ENCODE measurements at places on chromosomes 4 and X. TPM values are rescaled to one million over a fixed set of nuclear protein-coding genes. Genes with fewer than 3 reads are reported as not detected.

Gene ITGB1BP2
- total RNA-seq, result 2.1 TPM

Gene FHL1
- 17.1 TPM for total RNA-seq

Gene GRPR
- total RNA-seq, result not detected

- DNase-seq, result no peak
Observed at GRCh38 chrX:13304052-13304451, 15.8 kb downstream of the ATXN3L start.

GRCh38 chr4:159542296-159542695 lies 439.4 kb downstream of the RAPGEF2 start:
- no peak for DNase-seq

DNA sequence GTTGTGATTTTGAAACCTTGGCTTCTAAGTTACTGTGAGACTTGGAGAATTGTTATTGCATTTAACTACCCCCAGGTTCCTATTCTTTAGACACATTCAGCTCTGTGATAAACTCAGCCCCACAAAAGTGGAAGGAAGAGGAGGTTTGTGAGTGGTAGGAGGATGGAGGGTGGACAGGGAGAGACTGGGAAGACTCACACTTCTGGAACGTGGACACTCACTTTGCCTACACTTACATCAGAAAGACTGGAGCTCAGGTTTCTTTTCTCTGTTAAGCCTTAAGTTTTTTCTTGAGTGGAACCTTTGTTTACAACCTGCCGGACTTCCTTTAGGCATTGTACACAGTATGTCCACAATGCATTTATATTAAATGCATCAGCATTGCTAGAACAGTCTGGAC lies 99.0 kb downstream of the AREG start:
- no peak for DNase-seq

DNA sequence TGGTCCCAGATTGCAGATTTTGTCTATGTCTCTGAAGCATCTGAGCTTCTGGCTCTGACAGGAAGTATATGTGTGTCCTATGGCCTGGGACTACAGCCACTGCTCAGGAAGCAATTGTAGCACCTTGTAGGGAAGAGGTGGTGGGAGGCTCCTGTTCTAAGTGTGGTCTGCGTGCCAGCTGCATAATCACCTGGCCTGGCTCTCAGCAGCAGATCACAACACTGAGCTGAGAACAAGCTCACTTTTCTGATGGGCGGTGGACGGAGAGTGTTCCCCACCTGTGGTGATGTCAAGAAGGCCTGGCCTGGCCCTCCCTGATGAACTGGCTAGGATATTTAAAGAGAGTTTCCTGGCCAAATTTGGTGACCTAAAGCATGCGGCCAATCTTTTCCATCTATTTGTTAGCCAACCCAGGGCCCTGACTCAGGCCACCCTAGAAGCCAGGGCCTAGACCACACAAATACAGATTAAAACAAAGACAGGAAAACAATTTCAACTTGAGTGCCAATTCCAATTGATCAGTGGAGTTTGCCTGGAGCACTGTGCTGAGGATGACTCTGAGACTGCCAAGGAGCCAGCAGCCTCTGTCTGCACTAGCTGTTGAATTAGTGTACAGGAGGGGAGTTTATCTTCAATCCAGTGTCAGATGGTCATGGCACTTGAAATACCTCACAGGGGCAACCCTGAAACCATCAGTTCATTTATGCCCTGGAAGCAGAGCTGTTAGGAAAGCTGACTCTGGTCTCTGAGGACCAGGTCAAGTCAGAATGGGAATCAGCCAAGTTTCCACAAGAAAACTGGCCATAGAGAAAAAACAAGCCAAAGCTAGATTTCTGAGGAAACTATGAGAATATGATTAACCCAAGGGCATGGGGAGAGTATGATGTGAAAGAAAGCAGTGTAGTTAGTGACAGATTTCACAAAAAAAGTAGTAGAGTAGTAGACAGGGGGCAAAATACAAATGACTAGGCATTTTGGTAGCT lies 47.4 kb downstream of the PRDM5 start:
- DNase-seq, result no peak

- no peak for DNase-seq
Observed at GRCh38 chr4:88730811-88731210, 33.2 kb upstream of the NAP1L5 start.

GRCh38 chr4:17701138-17701839 lies 80.1 kb downstream of the FAM184B start:
- DNase-seq, result no peak

DNA sequence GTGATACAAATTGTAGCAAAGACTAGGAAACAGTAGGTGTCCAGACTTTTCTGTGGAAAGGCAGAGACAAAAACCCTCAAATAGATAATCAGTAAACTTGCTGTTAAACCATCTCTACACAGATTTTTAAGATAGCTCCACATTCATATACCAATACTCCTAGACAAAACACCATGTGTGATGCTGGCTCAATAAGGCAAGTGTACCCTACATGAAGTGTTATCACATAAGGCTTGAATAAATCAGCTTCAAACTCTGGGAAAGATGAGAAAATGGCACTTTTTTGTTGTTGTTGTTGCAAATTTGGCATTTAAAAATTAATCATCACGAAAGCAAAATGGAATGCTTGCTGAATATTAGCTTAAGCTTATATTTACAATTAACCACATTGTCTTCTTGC lies 45.1 kb downstream of the DRD5 start:
- DNase-seq, result no peak

Gene ERCC6L
- 4.5 TPM for total RNA-seq

- DNase-seq, result no peak
Observed at GRCh38 chr4:127782025-127782274, 172 bp upstream of the HSPA4L start.

Gene SERPINA7
- not detected for total RNA-seq

- DNase-seq, result no peak
Observed at GRCh38 chrX:127558811-127559210, 493.4 kb downstream of the ACTRT1 start.

Gene MAGEA11
- 0.44 TPM for total RNA-seq

DNA sequence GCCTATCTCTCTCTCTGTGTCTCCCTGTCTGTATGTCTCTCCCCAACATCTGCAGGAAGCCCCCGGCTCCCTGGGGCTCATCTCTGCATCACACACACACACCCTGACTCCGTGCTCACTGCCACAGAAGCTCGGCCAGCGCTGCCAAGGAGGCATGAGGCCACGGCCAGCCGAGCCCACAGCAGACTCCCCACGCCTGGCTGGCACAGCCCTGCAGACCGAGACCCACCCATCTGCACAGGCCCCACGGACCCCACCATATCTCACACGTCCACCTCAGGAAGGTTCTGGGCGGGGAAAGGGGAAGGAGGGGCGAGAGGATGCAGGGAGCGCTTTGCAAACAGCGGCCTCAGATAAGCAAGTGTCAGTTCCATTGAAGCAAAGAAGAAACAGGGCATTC lies 28.5 kb upstream of the SLC25A6 start:
- DNase-seq, result no peak
